ENCODE measurements at places on chromosomes 3 and 15. TPM values are rescaled to one million over a fixed set of nuclear protein-coding genes. Genes with fewer than 3 reads are reported as not detected.

DNA sequence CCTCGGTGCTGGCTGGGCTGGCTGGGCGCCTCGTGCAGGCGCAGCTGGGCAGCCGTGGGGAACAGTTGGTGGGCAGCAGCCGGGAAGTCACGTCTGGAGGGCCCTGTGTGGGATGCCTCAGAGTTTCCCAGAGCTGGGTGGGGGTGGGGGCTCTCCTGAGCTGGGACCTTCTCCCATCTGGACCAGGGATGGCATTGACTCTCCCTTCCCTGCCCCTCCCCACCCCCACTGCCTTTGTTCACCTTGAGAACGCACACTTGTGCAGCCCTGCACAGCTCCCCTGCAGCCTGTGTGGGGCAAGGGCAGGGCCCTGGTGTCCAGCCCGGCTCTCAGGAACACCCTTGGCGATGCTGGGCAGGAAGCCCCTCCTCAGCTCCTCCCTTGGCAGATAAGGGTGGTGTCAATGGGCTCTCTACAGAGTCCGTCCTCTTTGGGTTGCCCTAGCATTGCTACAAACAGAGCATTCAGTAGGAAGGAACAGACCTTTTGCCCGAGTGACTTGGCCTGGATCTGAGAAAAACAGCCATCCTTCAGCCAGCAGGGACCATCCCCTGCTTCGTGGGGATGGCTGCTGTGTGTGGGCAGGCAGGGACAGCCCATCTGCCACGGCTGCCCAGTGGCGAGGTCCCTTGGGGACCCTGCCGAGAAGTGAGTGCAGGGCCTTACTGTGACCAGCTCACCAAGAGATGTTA, 25.5 kb upstream of the KLF13 start:
- H3K27ac ChIP-seq, result no peak overlapping the region
- no peaks in the 10 kb centered on the region for H3K27me3 ChIP-seq
- H3K4me3 ChIP-seq, result no peak overlapping the region
- peaks cover 13% of the 10 kb centered on the region for H3K4me1 ChIP-seq

- H3K27me3 ChIP-seq, result no peaks in the 10 kb centered on the region
- DNase-seq, result no peak
- no peaks in the 10 kb centered on the region for H3K36me3 ChIP-seq
- no peak overlapping the region for H3K27ac ChIP-seq
These were observed 80.7 kb downstream of the PPARG start for GRCh38 chr3:12369598-12369997.

- no peaks in the 10 kb centered on the region for H3K4me1 ChIP-seq
- no peaks in the 10 kb centered on the region for H3K27me3 ChIP-seq
- no peak overlapping the region for H3K4me3 ChIP-seq
- no peak overlapping the region for H3K27ac ChIP-seq
These were observed 261.4 kb upstream of the HES1 start for GRCh38 chr3:193874512-193874911.

- no peaks in the 10 kb centered on the region for H3K36me3 ChIP-seq
- no peak overlapping the region for H3K27ac ChIP-seq
- no peaks in the 10 kb centered on the region for H3K27me3 ChIP-seq
- H3K4me3 ChIP-seq, result no peak overlapping the region
- no peak for DNase-seq
These were observed 249.0 kb downstream of the NFKBIZ start for GRCh38 chr3:102098130-102098885.

Gene CCR8
- 2.9 TPM for total RNA-seq

Gene PLCB2
- 57.7 TPM for total RNA-seq

Gene SENP8
- 3.0 TPM for total RNA-seq

- no peaks in the 10 kb centered on the region for H3K36me3 ChIP-seq
- H3K4me1 ChIP-seq, result no peaks in the 10 kb centered on the region
- no peak overlapping the region for H3K4me3 ChIP-seq
- DNase-seq, result no peak
These were observed 55.2 kb upstream of the CHRNA7 start for GRCh38 chr15:31974855-31975829.
